ENCODE measurements at places on chromosomes 2 and 18.
A peak's percentile ranks its signal among the peaks of the same experiment; 100 is the strongest.

- DNase-seq, result no peak
These were observed 118.3 kb upstream of the ALKAL2 start for GRCh38 chr2:406231-406630.

- no peak for DNase-seq
These were observed 49.8 kb upstream of the ASB1 start for GRCh38 chr2:238376884-238377391.

DNA sequence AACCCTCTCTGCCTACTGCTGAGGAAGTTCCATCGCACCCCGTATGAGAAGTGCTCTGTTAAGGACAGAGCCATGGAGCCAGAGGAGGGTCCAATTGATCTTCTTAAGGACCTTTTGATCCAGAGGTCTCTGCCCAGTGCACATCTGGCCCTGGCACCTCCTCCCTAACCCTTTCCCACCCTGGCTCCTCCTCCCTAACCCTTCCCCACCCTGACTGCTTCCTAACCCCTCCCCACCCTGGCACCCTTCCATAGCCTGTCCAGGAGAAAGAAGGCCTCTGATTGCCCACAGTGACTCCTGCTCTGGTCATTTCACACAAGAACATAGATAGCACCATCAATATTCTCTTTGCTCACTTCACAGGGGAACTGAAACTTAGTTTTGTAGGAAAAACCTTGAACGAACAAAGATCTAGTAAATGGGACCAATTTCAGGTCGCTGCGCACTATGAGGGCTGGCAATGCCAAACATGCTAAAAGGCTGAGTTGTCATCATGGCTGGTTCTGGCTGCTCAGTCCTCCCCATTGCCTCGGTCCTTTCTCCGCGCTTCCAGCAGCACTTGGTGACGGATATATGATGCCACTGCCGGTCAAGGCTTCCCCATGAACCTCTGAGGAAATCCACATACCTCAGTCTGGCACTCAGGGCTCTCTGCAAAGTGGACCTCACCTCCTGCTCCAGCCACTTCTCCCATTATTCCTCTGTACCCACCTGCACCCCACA, 49.2 kb downstream of the PKDCC start:
- DNase-seq, result no peak

GRCh38 chr2:72137498-72138010, 10.1 kb downstream of the CYP26B1 start:
- peak; percentile 30 for DNase-seq

GRCh38 chr18:52228166-52228565, 111.8 kb upstream of the DCC start:
- DNase-seq, result no peak

DNA sequence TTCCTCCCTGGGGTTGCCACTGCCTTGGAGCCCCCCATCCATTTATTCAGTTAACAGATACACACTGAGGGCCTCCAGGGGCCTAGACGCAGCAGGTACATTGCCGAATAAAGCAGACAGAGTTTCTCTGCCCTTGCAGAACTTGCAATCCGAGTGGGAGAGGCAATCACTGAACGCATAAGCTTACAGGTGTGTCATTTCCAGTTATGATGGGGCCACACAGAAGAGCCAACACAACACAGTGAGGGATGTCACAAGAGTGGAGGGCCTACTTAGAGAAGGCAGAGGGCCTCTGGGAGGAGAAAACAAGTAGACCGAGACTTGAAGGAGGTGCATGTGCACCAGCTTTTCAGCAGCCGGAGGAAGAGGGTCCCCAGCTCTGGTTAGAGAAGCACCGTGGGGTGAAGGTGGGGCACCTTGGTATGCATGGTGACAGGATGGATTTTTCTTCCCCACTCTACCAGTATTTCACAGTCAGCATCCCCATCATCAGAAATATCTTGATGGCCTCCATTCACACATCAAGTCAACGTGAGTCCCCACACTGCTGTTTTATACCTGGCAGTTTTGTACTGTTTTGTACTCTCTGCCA, 150.9 kb downstream of the SMAD7 start:
- no peak for DNase-seq
